Activated CD4-positive, alpha-beta memory T cell treated with anti-CD3 and anti-CD28 coated beads for 36 hours (primary cell): ENCODE measurements at places on chromosomes 5 and 9. TPM values are rescaled to one million over a fixed set of nuclear protein-coding genes. Genes with fewer than 3 reads are reported as not detected.

PHF24 gene
- total RNA-seq: 0.12 TPM

SHOC1 gene
- not detected for total RNA-seq

SCGB3A2 gene
- total RNA-seq: not detected

TMEM8B gene
- total RNA-seq: 6.0 TPM

EIF4EBP3 gene
- 15.7 TPM for total RNA-seq

DMRTA1 gene
- total RNA-seq: not detected

C5orf52 gene
- total RNA-seq: not detected
